HT1080 (cell line): ENCODE measurements at places on chromosomes 2 and 18. TPM values are rescaled to one million over a fixed set of nuclear protein-coding genes. Genes with fewer than 3 reads are reported as not detected.

NFATC1 gene
- 0.10 TPM in 1 of 2 replicates, not detected in the other for total RNA-seq

SCG2 gene
- 4.6 and 8.2 TPM in 2 replicates for total RNA-seq

TMEM18 gene
- 22.5 and 27.5 TPM in 2 replicates for total RNA-seq

GPAT2 gene
- total RNA-seq, result not detected in 2 replicates

CABYR gene
- 1.0 TPM in 1 of 2 replicates, not detected in the other for total RNA-seq

OR6B2 gene
- total RNA-seq, result not detected in 2 replicates

PKDCC gene
- 5.4 and 11.4 TPM in 2 replicates for total RNA-seq

PRKCE gene
- 31.7 and 32.4 TPM in 2 replicates for total RNA-seq

POTEI gene
- 0.31 and 0.33 TPM in 2 replicates for total RNA-seq

LAMA1 gene
- 12.2 and 12.6 TPM in 2 replicates for total RNA-seq

NCK2 gene
- 39.9 and 51.3 TPM in 2 replicates for total RNA-seq

C2orf72 gene
- total RNA-seq, result 0.43 and 3.0 TPM in 2 replicates

SERPINB7 gene
- 50.9 and 71.5 TPM in 2 replicates for total RNA-seq

THOC1 gene
- total RNA-seq, result 40.3 and 43.2 TPM in 2 replicates

ITGB6 gene
- 0.05 and 0.33 TPM in 2 replicates for total RNA-seq

SERPINB4 gene
- not detected in 2 replicates for total RNA-seq

COA5 gene
- total RNA-seq, result 29.4 TPM in 2 replicates
